Endothelial cell of coronary artery (primary cell): ENCODE measurements at places on chromosomes 1 and 21. TPM values are rescaled to one million over a fixed set of nuclear protein-coding genes. Genes with fewer than 3 reads are reported as not detected.

Gene S100A5
- not detected in 2 replicates for total RNA-seq

Gene SLX9
- 32.0 and 36.2 TPM in 2 replicates for total RNA-seq

Gene TCP10L
- total RNA-seq: 0.09 and 0.28 TPM in 2 replicates

Gene AMIGO1
- total RNA-seq: 1.4 and 2.3 TPM in 2 replicates

Gene VANGL2
- not detected in 2 replicates for total RNA-seq

Gene AIM2
- total RNA-seq: under 0.01 TPM in 1 of 2 replicates, not detected in the other

Gene RHD
- total RNA-seq: under 0.01 TPM in 1 of 2 replicates, not detected in the other

Gene HCN3
- 0.56 and 0.90 TPM in 2 replicates for total RNA-seq

Gene RUNX1
- total RNA-seq: 3.1 and 12.0 TPM in 2 replicates

Gene OR2T6
- not detected in 2 replicates for total RNA-seq

Gene ADPRS
- 32.7 and 33.1 TPM in 2 replicates for total RNA-seq

Gene CHD5
- under 0.01 and 0.19 TPM in 2 replicates for total RNA-seq

Gene ZNF684
- 3.8 and 4.0 TPM in 2 replicates for total RNA-seq

Gene OR2L2
- not detected in 2 replicates for total RNA-seq

Gene PTGER3
- under 0.01 TPM in 2 replicates for total RNA-seq

Gene TRNP1
- total RNA-seq: 10.1 and 22.8 TPM in 2 replicates

Gene LPAR3
- total RNA-seq: not detected in 2 replicates

Gene ARHGAP29
- total RNA-seq: 144 and 157 TPM in 2 replicates

Gene DENND2D
- 0.63 and 1.1 TPM in 2 replicates for total RNA-seq

Gene FAM163A
- total RNA-seq: 0.09 TPM in 2 replicates

Gene OR2M7
- total RNA-seq: not detected in 2 replicates

Gene SEC16B
- 0.45 and 0.66 TPM in 2 replicates for total RNA-seq

Gene HNRNPR
- total RNA-seq: 114 TPM in 2 replicates

Gene UBXN10
- total RNA-seq: under 0.01 TPM in 1 of 2 replicates, not detected in the other

Gene MPL
- total RNA-seq: not detected in 2 replicates

Gene ARTN
- total RNA-seq: 0.09 TPM in 1 of 2 replicates, not detected in the other

Gene MTARC1
- 2.2 and 2.3 TPM in 2 replicates for total RNA-seq

Gene CIART
- total RNA-seq: 0.54 and 1.6 TPM in 2 replicates

Gene KRTAP19-3
- not detected in 2 replicates for total RNA-seq

Gene DIO1
- not detected in 2 replicates for total RNA-seq

Gene OR11L1
- not detected in 2 replicates for total RNA-seq

Gene OVAAL
- total RNA-seq: 0.09 TPM in 1 of 2 replicates, not detected in the other

Gene NLRP3
- under 0.01 TPM in 1 of 2 replicates, not detected in the other for total RNA-seq

Gene DOP1B
- total RNA-seq: 3.2 and 3.7 TPM in 2 replicates

Gene TPTE
- not detected in 2 replicates for total RNA-seq

Gene CTSE
- 0.27 TPM in 1 of 2 replicates, not detected in the other for total RNA-seq

Gene S100A8
- total RNA-seq: not detected in 2 replicates

Gene KCNN3
- total RNA-seq: 0.09 and 0.19 TPM in 2 replicates

Gene SLC5A9
- not detected in 2 replicates for total RNA-seq

Gene SMIM1
- 1.0 and 1.2 TPM in 2 replicates for total RNA-seq

Gene OLFML3
- total RNA-seq: 0.28 and 0.45 TPM in 2 replicates

Gene RSPH1
- total RNA-seq: 0.09 TPM in 1 of 2 replicates, not detected in the other

Gene SLC6A9
- 0.09 and 7.2 TPM in 2 replicates for total RNA-seq

Gene MPC2
- 18.0 and 23.5 TPM in 2 replicates for total RNA-seq

Gene NUP210L
- 0.09 TPM in 2 replicates for total RNA-seq

Gene FMO3
- total RNA-seq: 0.28 TPM in 1 of 2 replicates, not detected in the other

Gene CD34
- total RNA-seq: 30.3 and 51.4 TPM in 2 replicates

Gene RPTN
- 0.19 TPM in 1 of 2 replicates, not detected in the other for total RNA-seq

Gene FCRL6
- under 0.01 TPM in 1 of 2 replicates, not detected in the other for total RNA-seq

Gene GJA5
- 43.9 and 97.3 TPM in 2 replicates for total RNA-seq
